ENCODE measurements at places on chromosomes 2 and 18. TPM values are rescaled to one million over a fixed set of nuclear protein-coding genes. Genes with fewer than 3 reads are reported as not detected.

DNA sequence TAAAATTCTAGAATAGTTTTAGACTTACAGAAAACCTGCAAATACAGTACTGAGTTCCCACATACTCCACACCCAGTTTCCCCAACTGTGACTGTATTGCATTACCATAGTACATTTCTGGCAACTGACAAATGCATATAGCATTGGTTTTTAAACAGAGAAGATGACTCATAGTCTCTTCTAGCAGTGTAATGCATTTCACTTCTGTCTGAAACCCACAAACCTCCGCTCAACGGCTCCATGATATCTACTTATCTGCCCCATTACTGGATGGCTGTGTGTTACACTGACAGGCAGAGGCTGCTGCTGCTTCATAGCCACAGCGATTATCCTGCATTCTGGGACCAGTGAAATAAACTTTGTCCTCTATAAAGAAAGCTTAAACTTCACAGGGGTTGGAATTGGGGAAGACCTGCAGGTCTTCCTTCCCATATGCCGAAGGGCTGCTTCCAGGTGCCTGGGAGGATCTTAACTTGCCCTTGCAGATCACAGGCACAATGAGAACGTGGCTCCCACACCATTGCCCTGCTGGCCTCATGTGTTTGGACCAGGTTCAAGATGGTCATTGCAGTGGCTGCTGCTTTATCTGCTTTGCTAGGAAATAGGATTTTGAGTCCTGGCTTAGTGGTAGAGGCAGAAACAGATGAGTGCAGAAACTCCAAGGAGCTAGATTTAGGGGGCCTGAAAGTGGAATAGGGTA is 742.6 kb upstream of the HS6ST1 start:
- no peak for DNase-seq

GRCh38 chr2:208134928-208135586 is 5.4 kb upstream of the CRYGC start:
- DNase-seq, result no peak

DNA sequence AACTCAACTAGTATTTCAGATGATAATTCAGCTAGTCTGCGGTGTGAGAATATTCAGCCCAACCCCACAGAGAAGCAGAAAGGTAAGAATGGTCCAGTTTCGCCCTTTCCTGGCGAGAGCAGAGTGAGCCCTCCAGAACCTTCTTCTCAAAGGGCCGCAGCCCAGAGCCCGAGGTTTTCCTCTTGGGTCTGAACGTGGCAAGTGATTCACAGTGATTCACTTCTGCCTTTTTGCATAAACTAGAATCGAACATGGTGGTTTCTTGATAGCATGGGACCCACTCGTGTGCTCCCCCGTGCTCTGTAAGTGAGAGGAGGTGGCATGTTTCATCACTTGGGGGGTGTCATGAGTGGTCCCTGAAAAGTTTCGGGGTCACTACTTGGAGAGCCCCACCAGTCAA is 24.2 kb downstream of the TRAF3IP1 start:
- DNase-seq, result no peak

- DNase-seq, result no peak
Observed at GRCh38 chr2:197248001-197248401, 62.6 kb downstream of the ANKRD44 start.

DNA sequence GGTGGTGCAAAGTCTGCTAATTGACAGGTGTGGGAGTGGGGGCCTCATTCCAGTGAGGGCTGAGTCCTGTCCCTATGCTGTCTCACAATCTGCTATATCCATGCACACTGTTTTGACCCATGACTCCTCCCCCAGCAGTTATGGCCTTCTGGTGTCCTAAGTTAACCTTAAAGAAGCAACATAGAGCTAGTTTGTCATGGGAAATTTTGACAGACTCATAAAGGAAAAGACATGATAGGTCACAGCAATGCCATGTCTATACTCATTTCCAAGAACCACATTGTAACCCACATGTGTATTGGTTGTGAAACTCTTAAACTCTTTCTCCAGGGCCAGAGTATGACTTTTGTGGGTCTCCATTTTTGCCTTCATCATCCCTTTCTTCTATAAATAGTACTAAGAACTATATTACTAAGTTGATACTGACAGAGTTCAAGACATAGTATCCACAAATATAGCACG is 78.2 kb upstream of the SLC1A4 start:
- no peak for DNase-seq

DNA sequence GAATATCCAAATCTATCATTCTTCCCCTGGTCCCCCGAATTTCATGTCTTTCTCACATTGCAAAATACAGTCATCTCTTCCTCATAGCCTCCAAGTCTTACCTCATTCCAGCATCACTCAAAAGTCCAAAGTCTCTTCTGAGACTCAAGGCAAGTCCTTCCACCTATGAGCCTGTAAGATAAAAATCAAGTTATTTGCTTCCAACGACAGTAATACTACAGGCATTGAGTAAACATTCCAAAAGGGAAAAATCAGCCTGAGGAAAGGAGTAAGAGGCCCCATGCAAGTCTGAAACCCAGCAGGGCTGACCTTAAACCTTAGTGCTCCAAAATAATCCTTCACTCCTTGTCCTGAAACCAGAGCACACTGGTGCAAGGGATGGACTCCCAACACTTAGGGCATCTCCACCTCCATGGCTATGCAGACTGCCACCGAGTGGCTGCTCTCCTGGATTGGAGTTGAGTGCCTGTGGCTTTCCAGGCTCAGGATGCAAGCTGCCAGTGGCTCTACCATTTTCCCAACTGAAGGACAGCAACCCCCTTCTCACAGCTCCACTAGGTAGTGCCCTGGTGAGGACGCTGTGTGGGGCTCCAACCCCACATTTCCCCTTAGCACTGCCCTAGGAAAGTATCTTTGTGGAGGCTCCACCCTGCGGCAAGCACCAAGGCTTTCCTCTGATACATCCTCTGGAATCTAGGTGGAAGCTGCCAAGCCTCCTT is 16.3 kb downstream of the DTNA start:
- DNase-seq, result no peak

DNA sequence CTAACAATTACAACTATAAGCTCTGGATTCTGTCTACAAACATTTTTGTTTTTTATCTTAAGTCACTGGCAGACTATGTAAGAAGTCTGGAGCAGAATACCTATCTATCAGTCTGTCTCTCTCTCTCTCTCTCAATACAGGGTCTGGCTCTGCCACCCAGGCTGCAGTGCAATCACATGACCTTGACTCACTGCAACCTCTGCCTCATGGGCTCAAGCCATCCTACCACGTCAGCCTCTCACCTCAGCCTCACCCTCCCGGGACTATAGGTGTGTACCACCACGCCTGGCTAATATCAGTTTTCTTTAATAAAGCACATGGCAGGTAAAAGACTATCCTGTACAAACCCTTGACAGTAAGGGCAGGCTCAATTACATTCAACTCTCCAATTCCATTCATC is 96.9 kb downstream of the OSBPL1A start:
- no peak for DNase-seq

DNA sequence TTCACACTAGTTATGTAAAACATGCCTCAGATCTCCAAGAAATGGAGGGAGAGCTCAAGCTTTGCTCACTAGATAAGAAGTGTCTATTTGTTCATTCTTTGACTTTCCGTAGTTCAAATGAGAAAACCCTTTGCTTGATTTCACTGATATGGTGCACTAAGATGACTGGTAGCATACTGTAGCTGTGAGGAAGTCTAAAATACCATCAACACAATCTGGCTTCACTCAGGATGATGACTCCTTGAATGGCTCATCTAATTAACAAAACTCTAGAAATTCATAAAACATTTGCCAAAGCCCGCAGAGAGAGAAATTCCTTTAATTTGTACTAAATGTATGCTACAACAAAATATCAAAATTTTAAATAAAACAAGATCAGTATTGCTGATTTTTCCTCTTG is 152.8 kb upstream of the STK17B start:
- DNase-seq, result no peak

DNA sequence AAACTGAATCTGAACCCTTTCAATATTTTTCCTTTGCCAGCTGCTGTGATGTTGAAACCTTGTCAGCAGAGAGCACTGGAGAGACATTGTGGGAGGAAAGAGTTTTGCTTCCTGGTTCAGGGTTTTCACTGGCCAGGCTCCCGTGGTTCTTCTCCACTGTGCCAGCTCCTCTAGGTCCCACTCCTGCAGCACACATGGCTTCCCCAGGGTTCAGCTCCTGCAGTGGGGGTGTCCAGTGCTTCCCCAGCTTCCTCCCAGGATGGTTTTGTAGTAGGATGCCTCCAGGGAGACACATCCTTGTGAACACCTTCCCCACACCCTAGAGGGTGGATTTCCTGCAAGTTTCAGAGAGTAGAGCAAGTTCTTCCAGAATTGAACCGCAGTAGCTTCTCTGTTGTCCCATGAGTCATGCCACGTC is 24.0 kb upstream of the SULT1C3 start:
- no peak for DNase-seq

DNA sequence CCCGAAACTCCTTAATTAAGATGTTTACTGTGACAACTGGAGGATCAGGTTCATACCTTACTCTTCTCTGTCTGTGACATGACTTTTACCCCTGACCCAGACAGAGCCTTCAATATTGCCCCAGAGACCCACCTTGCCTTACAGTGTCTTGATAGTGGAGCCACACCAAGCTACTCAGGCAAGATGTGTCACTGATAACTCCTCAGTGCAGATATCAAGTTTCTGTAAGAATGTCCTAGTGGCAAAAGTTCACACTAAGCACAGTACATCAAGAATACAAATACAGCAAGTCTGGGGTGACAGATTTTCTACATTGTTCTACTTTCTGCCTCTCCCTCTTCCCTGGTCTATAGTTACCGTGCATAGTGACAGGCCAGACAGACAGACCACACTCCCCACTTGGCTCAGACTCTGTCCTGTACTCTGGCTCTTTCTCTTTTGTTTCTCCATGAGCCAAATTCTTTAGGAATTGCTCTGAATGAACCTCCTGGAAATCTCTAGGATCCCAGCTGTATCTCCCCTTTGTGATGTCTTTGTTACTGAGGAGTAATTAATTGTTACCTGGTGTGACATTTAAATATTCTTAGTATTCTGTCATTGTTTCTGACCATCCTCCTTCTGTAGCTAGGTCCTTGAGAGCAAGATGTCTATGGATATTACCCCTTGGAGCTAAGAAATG is 24.1 kb upstream of the APOB start:
- DNase-seq, result no peak

DNA sequence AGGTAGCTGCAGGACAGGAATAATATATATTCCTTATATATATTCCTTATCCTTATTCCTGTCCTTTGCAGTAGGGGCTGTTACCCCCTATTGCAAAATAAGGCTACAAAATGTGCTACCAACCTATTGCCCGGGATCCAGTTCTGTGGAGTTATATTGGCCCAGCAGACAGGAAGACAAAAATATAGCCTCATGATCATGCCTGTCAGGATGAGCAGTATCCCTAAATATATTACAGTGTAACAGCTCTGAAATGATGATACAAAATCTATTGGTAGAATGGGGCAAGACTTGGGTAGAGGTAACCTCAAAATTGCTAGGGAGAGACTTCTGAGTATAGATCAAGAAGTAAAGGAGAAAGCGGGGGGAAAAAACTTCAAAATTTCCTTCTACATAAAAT is 31.6 kb upstream of the MARCHF7 start:
- no peak for DNase-seq

DNA sequence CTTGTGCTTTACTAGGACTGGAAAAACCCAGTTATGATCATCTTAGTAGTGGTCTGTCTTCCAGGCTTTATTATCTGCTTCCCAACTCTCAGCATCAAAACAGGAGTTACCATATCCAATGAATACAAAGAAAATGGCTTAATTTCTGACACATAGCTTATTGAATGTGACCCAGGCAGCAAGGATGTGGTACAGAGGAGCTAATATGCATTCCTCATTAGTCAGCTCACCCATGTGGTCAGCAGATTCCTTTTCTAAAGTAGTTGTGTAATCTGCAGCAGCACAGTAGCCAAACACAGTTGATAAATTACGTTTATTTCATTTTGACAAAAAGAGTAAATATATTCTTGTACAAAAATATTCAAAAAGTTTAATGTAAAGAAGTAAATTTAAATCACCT is 43.6 kb downstream of the TSPYL6 start:
- no peak for DNase-seq

GRCh38 chr2:221465776-221466175 is 106.3 kb downstream of the EPHA4 start:
- DNase-seq, result no peak

- DNase-seq, result no peak
Observed at GRCh38 chr18:6039055-6039454, 143.7 kb upstream of the TMEM200C start.

GRCh38 chr2:145040433-145040832 is 520.5 kb upstream of the ZEB2 start:
- DNase-seq, result no peak

The CHN1 gene
- 56.7 TPM for total RNA-seq

The RBFA gene
- total RNA-seq, result 20.9 TPM

The FBXO15 gene
- 0.76 TPM for total RNA-seq

The TAF4B gene
- 28.2 TPM for total RNA-seq

The CYBRD1 gene
- 108 TPM for total RNA-seq

The ST8SIA5 gene
- not detected for total RNA-seq

The EFHD1 gene
- total RNA-seq, result 25.9 TPM

The PRKAG3 gene
- not detected for total RNA-seq

The NAB1 gene
- 80.5 TPM for total RNA-seq
